ENCODE measurements at places on chromosomes 3 and 15.

GRCh38 chr15:73904026-73904815, 22.0 kb upstream of the LOXL1 start:
- no peak for DNase-seq

DNA sequence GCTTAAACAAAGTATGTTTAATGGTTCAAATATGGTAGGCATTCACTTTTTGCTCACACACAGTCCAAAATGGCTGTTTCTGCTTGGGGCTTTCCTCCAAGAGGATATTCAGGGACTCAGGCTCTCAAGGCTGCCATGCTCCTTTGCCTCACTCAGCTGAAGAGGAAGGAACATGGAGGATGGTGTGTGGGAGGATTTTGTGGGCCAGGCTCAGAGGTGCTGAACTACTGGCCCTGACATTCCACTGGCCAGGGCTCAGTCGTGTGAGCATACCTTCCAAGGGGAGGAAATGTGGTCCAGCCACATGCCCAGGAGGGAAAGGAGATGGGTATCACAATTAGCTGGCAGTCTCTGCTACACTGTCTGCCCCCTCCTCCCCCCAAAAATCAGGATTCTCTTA, 8.7 kb downstream of the PXYLP1 start:
- no peak for DNase-seq

GRCh38 chr3:131047582-131047981, 20.9 kb downstream of the NEK11 start:
- DNase-seq, result no peak

GRCh38 chr3:71035314-71035713, 548.2 kb downstream of the FOXP1 start:
- DNase-seq, result no peak

DNA sequence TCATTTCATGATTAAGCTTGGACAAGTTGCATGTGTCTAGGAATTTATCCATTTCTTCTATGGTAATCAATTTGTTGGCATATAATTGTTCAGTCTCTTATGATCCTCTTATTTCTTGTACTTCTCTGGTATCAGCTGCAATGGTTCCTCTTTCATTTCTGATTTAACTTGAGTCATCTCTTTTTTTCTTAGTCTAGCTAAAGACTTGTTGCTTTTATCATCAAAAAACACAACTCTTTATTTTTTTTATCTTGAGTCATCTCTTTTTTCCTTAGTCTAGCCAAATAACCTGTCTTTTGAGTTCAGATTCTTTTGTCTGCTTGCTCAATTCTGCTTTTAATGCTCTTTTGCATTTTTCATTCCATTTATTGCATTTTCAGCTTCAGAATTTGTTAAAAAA, 37.3 kb downstream of the UBE3A start:
- DNase-seq, result no peak

- no peak for DNase-seq
These were observed at the start of gene C15orf62 for GRCh38 chr15:40769274-40770146. TSS of gene C15orf62 (plus strand) at chr15:40769980. CDS start at chr15:40770496, 516 bp downstream.

GRCh38 chr3:196842567-196843434, 24.9 kb upstream of the SENP5 start:
- DNase-seq, result no peak

GRCh38 chr3:129308636-129309035, 30.0 kb downstream of the HMCES start:
- DNase-seq, result no peak
